ENCODE measurements at places on chromosomes 1 and 21.
A peak's percentile ranks its signal among the peaks of the same experiment; 100 is the strongest.

GRCh38 chr1:78141531-78142231 is 95.9 kb downstream of the GIPC2 start:
- no peak for DNase-seq

GRCh38 chr1:167409183-167409582 is 109.1 kb downstream of the CD247 start:
- no peak for DNase-seq

- peak; percentile 49 for DNase-seq
These were observed 107.7 kb upstream of the ERRFI1 start for GRCh38 chr1:8133657-8134430.

GRCh38 chr1:52055066-52055865 is at the start of gene TXNDC12:
TXNDC12 (minus strand) TSS chr1:52055191; CDS start chr1:52055096, 95 bp downstream.
- DNase-seq = peak; percentile 91

DNA sequence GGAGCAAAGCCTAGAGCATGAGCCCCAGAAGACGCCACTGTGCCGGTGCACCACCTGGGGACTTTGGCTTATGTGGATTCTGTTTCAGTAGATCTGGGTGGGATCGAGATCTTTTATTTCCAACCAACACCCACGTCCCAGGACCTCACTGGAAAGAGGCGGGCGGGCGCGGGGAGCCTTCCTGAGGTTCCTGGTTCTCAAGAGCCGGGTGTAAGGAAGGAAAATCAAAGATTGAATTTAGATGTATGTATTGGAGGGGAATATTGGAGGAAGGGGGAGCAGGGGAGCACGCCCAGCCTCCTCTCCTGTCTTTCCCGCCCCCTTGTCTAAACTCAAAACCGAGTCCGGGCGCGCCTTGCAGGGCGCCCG is 6.2 kb upstream of the OLIG2 start:
- no peak for DNase-seq

DNA sequence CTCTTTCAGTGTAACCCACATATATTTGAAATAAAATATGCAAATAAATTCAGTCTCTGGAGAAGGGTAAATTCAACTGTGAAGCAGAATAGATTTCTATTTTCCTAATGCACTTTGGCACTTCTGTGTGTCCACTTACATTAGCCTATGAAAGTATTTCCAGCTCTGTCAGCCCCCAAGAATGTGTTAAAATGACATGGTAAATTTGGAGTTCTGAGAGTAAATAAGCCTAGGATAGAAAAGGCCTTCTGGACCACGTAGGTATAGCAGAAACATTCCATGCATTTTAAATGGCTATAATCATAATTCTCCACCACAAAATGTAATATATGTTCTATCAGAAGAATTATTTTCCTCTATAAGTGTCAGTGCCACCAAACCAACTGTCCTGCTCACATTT is 276.2 kb downstream of the NEGR1 start:
- no peak for DNase-seq

DNA sequence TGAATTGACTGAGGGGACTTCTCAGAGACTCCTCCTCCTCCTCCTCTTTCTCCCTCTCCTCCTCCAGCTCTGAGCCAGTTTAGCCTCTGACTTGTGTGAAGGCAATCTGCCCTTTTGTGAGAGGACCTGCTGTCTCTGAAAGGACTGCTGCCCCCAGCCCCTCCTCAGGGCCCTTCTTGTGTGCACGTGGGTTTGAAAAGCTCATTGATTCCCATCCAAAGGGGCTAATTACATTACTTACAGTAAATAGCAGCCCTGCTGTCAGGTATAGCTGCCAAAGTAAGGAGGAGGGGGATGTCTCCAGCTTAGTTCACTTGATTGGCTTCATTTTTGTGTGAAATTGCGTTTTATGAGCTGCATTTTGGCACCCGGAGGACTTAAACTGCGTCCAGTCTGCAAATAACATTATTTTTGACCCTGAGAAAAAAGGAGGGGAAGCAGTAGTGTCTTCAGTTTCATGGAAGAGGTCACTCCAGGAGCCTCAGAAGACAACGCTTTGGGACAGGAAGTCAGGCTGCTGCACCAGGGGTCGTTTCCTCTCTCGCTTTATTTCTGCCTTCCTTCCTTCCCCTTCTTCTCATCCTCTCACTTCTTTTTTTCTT is 1.8 kb upstream of the LHX9 start:
- no peak for DNase-seq

DNA sequence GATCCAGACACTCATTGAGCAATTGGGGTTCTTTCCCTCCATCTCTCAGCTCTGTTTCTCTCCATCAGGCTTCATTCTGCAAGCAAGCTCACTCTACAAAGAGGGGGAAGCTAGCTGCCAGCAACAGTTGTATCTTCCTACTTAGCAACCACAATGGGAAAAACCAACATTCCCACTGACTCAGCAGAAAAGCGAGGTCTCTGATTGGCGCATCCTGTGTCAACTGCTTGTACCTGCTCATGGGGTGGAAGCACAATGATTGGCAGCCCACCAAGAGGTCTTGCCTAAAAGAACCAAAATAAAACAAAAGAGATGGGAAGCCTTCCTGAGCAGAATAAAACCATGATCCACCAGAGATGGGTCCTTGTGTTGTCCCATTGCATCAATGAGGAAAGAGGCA is 4.0 kb upstream of the CDA start:
- no peak for DNase-seq

GRCh38 chr1:17513131-17513530 is 26.4 kb upstream of the ARHGEF10L start:
- no peak for DNase-seq

GRCh38 chr1:91611483-91611917 is 110.8 kb downstream of the CDC7 start:
- no peak for DNase-seq

- no peak for DNase-seq
These were observed 38.5 kb downstream of the MRPL37 start for GRCh38 chr1:54238353-54239034.

- DNase-seq = no peak
These were observed 10.1 kb upstream of the ELAVL4 start for GRCh38 chr1:50098591-50099021.

GRCh38 chr1:211474451-211474850 is 17.5 kb downstream of the RD3 start:
- DNase-seq = no peak

GRCh38 chr1:229119876-229120275 is 151.0 kb upstream of the RAB4A start:
- no peak for DNase-seq

DNA sequence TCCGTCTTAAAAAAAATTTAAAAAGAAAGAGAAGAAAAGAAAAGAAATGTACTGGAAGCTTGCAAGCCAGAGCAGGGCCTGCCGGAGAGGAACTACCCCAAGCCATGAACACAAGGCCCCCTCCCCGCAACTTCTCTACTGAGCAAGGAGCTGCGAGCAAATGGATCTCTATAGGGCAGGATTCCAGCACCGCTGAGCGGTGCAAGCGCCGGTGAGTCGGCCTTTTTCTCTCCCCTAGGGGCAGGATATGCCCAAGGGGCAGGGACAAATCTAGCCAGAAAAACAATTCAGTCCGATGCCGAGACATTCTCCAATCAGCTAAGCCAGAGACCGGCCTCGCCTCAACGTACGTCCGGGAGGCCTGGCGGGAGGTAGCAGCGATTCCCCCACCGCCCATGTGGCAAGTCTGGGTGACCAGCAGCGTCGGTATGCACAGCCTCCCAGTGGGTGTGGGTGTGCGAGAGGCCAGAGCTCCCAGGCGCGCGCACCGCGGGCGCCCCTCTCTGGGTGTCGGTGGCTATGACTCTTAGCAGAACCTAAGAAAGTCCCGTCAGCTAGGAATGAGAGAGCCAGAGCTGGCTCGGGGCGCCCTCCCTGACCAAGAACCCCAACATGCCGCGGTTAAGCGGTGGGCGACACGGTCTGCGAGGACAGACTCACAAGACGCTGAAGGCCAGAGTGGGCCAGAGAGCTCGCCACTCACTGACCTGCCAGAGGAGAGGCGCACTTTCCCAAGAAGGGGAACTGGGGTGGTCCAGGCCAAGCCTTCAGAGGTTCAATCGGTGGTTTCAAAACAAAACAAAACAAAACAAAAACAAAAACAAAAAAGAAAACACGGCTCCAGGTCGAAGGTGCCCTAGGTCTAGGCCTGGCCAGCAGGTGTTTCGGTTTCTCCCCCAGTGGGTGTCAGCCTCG is 1.9 kb downstream of the CSMD2 start:
- DNase-seq = peak; percentile 90

DNA sequence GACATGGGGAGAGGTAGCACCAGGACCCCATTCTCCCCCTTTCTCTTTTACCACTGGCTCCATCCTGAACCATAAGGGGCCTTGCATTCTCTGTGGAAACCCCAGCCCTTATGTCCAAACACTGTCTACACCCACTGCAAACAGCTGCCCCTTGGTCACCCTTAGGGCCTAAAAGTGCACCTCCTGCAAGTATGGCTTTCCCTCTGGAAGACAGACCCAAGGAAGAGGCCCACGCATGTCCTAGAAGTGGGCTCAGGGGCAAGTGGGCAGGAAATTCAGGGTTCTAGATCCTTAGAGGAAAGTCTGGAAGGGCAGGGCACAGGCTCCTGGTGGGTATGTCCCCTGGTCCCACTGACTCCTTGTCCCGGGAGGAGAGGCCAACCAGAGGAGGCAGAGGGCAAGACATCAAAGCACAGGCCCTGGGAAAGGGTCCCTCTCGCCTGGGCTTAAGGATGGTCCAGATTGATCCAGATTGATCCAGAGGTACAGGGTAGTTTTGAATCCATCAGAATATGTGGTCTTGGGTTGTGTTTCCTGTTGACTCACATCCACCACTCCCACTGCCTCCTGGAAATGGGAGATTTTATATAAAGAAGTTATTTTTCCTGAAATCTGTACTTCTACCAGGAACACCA is 150.9 kb downstream of the GRIK3 start:
- DNase-seq = no peak

DNA sequence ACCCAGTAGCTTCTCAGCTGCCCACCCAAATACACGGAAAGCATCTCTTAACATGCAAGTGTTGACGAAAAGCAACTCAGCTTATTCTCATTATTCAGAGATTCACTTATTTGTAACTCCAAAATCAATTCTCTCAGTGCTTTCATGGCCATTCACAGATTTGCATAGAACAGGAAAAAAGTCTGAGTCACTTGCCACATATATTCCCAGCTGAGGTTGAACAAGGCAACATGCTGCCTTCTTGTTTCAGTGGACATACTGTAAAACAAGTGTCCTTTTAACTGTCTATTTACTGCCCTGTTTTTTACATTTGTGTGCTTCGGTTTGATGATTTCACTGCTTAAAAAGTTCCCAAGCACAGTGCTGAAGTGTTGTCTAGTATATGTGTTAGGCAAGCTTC is 273.0 kb downstream of the LTN1 start:
- DNase-seq = no peak

DNA sequence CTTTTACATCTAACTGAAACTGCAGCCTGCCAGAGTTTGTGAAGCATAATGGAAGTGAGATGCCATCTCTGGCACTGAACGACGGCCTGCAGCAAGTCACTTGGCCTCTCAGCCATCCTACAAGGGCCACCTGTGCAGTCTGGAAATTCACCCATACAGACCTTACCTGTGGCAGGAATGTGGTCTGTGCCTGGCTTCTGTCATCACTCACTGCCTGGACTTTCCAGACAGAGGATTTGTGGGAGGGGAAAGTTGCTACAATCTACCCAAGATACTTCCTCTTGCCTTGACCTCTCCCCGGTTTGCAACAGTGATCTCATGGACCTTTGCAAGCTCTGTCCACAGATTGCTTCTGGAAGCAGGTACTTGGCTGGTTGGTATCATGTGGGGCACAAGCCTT is 58.4 kb upstream of the ATP1B1 start:
- no peak for DNase-seq
